Stimulated activated CD4-positive, alpha-beta T cell treated with anti-CD3 and anti-CD28 coated beads, Interleukin-1b, Interleukin-23, amount 100 ng/mL, for 1 hour (primary cell): ENCODE measurements at places on chromosomes 12 and 14.

DNA sequence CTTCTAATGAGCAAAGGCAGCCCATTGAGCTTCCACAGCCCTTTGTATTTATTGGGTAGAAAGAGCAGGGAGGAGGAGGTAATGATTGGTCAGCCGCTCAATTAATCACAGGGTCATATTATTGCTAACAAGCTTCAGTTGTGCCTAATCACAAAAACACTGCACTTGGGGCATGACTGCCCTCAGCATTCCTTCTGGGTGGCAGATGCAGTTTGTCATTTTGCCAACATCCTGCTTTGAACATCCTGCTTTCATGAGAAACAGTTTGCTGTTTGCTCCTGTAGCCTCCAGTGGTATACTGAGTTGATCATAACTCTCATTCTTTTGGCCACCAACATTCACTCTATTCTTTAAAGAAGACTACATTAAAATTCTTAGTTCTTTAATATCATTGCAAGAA is 462.9 kb upstream of the MIS18BP1 start:
- DNase-seq = no peak

DNA sequence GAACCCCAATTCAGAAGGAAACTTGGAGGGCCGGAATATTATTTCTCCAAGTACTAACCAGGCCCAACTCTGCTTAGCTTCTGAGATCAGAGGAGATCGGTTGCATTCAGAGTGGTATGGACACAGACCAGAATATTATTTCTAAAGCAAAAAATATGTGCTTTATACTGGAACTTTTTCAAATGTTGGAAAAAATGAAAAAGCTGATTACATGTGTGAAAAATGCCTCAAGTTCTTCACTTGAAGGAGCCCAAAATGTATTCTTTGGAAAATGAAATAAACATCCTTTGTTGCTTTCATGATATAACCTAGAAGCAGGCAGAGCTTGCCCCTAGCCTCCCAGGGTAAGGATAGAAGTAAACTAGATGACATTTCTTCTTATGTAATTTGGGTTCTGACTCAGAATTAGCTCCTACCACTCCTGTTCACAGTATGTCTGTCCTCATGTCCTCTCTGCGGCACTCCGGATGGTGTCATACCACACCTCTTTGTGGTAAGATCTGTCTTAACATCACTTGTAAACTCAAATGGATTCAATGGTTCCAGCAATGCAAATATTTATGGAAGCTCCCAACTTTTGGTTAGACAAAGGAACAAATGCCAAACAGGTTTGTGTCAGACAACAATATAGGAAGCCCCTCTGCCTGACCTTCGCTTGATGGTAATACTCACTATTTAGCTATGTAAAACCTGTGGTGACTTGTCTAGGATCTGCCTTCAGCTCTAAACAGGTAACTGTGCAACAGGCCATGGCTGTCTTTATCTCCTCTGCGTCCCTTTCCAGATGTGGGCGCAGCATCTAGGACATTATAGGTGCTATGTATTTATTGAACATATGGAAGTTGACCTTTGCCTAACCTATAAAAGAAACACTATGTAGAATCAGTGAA is 178.5 kb downstream of the SSPN start:
- DNase-seq = no peak

- DNase-seq = no peak
Observed at GRCh38 chr14:95162641-95163040, 5.3 kb upstream of the DICER1 start.

DNA sequence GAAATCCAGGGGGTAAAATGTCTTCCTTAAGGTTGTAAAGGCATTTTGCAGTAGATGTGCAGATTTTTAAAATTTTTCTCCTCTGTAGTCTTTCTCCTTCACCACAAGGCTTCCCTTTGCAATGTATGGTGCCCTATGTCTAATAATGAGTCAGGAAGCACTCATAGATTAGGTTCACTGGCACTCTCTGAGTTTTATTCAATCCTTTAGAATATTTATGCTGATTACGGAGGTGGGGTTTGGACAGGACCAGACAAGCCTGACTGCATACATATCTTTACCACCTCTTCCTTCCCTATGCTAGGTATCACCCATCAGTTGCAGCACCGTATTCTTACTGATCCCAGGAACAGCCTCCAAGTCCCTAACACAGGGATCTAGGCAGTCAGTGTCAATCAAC is 99.5 kb downstream of the NEDD1 start:
- no peak for DNase-seq

GRCh38 chr14:68589447-68590200 is 203.2 kb downstream of the ZFP36L1 start:
- no peak for DNase-seq

DNA sequence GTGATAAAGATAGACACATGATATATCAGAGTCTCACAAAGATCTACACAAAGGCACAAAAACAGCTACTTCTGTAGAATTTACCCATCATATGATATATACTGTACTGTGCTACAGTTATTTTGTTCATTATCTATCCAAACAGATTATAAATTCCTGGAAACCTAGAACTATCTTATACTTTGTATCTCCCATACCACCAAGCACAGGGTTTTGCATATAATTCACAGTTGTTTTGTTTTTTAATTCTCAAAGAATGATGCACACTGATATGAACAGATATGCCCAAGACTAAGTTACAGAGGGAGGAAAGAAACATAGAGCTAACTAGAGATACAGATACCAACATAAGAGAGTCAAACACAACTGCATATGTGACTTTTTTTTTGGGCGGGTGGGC is 3.4 kb downstream of the PRKAG1 start:
- no peak for DNase-seq

GRCh38 chr14:51715742-51716141 is 64.0 kb downstream of the FRMD6 start:
- no peak for DNase-seq

DNA sequence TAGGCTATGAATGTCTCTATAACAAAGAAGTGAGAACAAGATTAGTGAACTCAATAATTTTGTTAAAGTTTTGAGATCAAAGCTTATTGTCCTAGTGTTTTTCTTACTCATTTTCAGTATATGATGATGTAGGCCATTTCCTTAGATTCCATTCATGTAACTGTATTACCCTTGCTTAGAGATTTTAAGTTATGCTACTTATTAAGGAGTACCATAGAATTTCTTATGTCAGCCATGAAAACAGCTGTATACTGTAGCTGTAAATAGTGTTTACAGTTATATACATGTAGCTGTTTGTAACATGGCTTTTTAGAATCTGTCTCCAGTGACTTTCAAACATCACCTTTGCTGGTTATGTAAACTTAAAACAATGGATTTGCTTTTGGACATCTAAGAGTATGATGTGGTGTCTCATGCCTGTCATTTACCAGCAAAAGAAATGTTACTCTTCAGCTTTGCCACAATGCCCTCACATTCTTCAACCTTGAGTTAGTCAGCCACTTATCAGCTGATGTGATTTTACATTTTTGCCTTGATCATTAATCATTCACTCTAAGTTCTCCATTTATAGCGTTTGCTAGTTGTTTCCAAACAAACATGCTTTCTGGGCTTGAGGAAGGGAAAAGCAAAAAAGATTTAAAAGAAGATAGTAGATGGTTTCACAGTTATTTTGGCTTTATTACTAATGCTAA is 55.5 kb downstream of the SLC16A7 start:
- DNase-seq = no peak

DNA sequence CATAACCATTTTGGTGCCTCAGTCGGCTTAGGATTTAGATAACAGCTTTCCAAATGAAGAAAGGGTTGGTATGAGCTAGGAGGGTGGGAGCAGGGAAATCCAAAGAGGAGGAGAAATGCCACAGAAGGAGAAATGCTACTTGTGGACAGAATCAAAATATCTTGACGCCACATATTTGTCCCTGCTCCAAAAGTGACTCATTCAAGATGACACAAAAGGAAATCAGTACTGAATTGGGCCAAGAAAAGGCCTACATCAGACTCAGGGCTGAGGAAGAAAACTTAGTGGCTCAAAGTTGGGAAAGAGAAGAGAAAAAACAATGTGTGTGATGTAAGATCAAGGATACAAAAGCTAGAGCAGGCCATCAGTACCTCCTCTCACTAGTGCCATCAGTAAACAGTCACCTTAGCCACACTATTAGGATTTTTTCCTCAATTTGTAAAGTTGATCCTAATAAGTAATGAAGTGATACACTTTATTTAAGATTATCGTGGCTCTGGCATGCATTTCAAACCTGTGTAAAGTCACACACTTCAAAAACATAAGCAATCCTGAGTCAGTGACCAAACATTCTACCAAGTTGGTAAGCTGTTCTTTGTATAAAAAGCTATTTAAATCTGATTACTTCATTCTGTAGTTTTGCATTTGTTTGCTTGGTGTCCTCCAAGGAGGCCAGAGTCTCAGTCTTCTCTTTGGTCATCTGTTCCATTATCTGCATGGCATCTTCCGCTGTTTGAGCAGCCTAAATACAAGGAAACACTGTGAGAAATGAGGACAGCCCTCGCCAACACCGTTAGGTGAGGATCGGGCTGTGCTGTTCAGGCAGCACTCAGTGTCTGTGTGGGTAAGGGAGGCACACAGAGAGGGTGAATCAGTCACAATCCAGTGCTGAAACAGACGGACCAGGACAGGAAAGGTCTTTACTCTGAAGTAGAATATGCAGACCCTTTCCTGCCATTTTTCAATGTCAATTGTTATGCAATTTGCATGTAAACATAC is 52.6 kb upstream of the VPS33A start:
- DNase-seq = no peak

DNA sequence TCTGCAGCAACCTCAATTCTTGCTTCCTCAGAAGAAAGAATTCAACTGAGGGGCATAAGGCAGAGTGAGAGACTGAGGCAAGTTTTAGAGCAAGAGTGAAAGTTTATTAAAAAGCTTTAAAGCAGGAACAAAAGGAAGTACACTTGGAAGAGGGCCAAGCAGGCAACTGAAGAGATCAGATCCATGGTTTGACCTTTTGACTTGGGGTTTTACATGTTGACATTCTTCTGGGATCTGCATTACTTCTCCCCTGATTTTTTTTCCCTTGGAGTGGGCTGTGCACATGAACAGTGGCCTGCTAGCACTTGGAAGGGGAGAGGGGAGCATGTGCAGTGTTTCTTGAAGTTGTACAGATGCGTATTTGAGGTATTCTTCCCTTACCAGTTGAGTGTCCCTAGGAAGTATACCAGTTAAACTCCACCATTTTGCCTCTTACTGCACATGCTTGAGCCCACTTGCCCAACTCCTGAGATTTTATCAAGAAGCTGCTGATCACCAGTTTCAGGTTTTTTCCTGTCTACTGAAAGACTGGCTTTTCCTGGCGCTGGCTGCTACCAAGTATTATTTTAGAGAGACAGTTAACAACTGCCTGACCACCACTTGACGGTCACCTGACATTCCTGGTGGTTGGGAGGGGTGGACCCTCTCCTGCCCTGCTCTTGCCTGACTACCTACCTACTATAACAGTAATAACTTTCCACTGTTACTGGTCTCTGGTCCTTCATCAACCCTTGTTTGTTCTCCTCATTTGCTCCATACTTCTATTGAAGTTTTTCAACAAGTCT is 26.0 kb upstream of the TMTC2 start:
- DNase-seq = no peak

DNA sequence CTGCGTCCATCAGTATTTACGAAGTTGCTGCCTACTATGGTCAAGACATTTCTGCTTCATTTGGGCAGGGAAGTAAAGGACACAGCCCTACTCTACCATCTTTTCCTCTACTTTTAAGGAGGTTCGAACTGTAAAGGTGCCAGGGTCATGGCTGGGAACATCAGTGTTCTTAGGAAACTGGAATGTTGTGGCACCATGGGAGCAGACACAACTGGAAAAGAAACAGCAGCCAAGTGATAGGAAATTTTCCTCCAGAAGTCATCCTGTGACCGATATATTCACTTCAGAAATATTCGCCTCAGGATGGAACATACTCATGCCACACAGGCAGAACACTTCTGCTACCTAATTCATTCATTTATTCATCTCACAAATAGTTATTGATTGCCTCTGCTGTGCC is 104.4 kb downstream of the ETV6 start:
- no peak for DNase-seq

GRCh38 chr12:85784096-85784720 is 52.0 kb downstream of the RASSF9 start:
- no peak for DNase-seq

GRCh38 chr12:102879144-102879763 is 37.8 kb downstream of the PAH start:
- no peak for DNase-seq

DNA sequence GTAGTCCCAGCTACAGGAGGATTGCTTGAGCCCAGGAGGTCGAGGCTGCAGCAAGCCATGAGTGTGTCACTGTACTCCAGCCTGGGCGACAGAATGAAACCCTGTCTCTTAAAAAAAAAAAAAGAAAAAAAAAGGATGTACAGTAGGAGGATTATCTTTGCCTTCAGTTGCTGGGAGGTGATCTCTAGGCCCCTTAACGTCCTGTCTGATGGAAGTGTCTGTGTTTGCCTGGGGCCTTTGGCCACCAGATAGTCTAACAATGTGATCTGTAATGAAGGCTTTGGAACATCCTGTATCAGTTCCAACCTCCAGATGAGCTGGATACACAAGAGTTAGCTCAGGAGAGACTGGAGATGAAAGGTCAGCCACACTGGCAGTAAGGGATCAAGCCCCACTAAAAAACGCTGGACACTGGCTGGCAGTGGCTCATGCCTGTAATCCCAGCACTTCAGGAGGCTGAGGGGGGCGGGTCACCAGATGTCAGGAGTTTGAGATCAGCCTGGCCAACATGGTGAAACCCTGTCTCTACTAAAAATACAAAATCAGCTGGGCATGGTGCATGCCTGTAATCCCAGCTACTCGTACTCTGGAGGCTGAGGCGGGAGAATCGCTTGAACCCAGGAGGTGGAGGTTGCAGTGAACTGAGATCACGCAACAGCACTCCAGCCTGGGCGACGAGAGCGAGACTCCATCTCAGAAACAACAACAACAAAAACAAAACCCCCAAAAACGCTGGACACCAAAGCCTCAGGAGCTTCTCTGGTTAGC is 19.0 kb upstream of the HNF1A start:
- DNase-seq = no peak

DNA sequence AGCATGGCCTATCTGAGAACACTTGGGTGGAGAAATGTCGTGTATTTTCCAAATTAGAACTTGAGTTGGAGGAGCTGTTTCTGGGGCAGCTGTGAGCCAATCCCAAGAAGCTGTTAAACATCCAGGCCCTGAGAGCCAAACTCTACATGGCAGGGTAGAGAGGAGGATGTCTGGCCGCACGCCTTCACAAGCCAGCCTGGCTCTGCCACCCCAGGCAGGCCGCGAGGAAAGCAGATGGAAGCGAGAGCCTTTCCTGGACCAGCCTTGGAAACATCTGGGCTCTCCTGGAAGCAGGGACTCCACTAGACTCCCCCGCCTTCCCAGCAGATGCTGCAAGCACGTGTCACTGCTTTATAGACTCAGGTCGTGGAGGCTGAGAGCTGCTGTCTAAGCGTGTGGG is 312.8 kb upstream of the FKBP4 start:
- DNase-seq = no peak
